ENCODE measurements at places on chromosomes 16 and 17. TPM values are rescaled to one million over a fixed set of nuclear protein-coding genes. Genes with fewer than 3 reads are reported as not detected.

DNA sequence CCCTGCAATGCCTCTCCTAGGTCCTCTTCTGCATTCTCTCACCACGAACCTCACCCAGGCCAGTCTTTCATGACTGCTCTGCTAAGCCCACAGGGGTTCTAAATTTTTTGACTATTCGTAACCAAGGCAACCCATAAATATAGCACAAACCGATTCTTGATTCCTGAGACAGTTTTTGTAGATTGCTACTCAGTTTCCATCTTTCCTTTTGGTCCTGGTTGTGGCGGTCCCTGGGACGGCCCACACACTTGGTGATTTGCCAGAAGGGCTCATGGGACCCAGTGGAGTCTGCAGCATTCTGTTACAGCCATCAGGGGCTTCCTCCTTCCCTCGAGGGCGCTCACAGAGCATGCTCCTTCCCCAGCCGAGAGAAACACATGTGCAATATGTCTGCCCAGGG lies 23.4 kb upstream of the MGAT5B start:
- DNase-seq, result no peak

DNA sequence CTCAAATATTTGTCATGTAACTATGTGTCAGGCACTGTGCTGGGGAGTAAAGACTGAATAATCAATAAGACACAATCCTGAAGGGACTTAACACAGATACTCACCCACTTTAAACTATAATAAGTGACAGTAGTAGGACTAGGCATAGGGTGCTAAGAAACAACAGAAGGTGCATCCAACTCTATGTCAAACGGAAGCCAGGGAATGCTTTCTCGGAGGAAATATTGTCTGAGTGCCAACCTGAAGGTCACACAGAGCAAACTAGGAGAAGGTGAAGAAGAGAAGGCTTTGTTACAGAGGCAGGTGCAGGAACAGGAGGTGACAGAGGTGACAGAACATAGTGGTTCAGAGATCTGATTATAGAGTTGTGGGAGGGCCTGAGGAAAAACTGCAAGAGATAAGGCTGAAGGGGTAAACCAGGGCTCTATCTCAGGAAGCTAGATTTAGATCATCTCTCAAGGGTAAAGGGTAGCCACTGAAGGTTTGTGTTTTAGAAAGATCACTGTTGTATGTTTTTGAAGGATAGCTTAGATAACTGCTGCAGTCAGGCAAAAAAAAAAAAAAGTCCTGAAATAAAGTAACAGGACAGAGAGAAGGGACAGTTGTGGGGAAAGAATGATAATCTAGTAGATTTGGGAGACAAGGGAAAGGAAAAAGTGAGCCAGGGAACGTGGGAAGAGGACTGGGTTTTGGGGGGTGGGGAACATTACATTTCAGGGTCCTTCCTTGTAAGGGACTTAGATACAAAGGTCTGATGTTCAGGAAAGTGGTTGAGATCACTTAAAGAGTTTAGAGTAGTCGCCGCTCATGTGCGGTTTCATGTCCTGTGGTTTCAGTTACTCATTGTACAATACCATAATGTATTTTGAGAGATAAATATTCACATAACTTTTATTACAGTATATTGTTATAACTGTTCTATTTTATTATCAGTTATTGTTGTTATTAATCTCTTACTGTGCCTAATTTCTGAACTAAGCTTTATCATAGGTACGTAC lies 85.6 kb upstream of the NETO2 start:
- DNase-seq, result no peak

DNA sequence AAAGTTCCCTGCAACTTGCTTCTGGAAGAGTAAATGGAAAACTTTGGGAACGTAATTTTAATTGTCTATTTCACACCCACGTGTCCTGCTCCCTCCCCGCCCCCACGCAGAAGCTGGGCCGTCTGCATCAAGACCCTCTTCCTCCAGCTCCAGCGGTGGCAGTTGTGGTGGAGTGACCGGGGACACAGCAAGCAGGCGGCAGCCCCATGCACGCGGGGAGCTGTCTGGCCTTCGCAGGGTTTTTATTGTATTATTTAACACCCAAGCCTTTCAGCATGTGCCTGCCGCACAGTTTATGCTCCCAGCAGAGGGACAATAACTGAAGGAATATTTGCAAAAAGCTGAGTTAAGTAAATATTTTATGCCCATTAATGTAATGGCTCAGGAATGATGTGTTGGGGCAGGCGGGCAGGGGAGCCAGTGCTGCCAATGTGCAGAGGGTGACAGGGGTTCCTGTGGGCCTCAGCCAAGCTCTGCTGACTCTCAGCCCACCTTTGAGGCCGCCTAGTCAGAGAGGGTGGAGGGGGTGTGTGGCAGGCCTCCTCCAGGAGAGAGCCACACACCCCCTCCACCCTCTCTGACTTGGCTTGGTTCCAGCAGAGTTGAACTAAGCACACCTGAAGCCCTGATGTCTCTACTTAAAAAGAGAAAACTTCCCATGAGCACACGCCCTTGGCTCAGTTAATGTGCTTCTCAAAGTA lies 32.4 kb upstream of the ENPP7 start:
- no peak for DNase-seq

GRCh38 chr17:69187294-69187693 lies 41.3 kb downstream of the ABCA10 start:
- no peak for DNase-seq

GRCh38 chr17:67725373-67725791 lies 7.6 kb downstream of the NOL11 start:
- DNase-seq, result no peak

DNA sequence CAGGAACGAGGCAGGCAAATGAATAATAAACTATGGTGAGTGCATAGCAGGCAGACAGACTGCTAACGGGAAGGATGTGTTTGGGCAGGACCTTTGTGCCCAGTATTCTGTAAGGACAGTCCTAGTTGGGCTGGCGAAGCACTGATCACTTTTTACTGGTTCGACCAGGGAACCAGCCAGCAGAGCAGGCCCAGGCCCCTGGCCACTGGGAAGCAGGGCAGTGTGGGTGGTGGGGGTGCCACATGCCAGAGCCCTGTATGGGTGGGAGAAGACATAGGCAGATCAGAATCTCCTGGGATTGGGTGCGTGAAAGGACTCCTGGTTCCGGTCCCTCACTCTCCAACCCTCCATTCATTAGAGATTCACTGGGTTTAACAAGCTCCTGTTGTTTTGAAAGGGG lies 4.0 kb upstream of the VAMP2 start:
- no peak for DNase-seq

- DNase-seq, result no peak
Observed at GRCh38 chr16:47887496-47887895, 268.3 kb downstream of the ABCC12 start.

- no peak for DNase-seq
Observed at GRCh38 chr16:78837706-78838105, 738.3 kb downstream of the WWOX start.

DNA sequence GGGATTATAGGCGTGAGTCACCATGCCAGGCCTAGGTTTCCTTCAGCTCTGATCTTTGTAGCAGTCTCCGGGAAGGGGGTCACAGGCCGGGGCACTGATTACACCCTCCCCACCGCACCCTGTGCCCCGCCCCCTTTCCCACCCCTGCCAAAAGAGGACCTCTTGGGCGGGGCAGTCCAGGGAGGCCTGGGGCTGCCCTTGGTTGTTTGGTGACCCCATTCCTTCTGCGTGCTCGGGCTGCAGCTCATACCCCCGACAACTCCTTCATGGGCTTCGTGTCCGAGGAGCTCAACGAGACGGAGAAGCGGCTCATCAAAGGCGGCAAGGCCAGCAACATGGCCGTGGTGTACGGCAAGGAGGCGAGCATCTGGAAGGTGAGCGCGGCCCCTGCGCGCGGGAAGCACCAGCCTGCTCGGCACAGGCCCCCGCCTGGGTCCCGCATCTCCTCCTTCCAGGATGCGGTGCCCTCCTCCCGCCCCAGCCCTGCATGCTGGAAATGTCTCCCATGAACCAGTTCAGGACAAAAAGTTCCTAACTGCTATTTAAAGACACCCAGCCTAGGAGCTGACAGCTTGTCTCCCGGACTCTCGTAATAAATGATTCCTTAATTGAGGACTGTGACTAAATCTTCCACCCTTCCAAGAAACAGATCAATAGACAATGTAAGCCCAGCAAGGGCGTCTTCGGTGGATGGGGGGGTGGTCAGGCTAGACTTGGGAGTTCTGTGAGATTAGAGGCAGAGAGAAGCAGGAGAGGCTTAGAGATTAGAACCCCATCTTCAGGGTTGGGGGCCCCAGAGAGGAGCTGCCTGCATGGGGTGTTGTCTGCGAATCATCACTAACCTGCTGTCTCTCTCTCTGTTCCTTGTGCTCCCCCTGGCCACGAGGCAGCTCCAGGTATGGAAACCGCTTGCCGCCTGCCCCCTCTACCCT lies 64.5 kb downstream of the MGAT5B start:
- DNase-seq, result no peak

GRCh38 chr17:8475227-8475626 lies 39.5 kb downstream of the NDEL1 start:
- no peak for DNase-seq

DNA sequence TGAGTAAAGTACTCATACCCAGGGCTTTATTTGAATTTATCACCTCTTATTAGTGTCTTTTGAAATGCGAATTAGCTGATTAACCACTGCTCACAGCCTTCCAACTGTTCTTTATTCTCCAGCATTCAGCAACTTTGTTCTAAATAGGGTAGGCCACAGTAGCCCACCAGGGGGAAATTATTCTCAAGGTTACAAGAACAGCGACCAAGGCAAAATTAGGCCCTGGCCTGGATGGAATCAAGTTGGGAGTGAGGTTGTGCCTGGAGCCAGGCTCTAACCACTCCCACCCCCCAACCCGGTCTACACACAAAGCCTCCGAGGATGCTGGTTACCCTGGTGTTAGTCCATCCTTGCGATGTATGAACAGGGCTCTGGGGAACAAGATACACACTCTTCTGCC lies 245.5 kb downstream of the STX8 start:
- DNase-seq, result no peak

GRCh38 chr16:23319861-23320615 lies 17.9 kb downstream of the SCNN1B start:
- DNase-seq, result no peak

DNA sequence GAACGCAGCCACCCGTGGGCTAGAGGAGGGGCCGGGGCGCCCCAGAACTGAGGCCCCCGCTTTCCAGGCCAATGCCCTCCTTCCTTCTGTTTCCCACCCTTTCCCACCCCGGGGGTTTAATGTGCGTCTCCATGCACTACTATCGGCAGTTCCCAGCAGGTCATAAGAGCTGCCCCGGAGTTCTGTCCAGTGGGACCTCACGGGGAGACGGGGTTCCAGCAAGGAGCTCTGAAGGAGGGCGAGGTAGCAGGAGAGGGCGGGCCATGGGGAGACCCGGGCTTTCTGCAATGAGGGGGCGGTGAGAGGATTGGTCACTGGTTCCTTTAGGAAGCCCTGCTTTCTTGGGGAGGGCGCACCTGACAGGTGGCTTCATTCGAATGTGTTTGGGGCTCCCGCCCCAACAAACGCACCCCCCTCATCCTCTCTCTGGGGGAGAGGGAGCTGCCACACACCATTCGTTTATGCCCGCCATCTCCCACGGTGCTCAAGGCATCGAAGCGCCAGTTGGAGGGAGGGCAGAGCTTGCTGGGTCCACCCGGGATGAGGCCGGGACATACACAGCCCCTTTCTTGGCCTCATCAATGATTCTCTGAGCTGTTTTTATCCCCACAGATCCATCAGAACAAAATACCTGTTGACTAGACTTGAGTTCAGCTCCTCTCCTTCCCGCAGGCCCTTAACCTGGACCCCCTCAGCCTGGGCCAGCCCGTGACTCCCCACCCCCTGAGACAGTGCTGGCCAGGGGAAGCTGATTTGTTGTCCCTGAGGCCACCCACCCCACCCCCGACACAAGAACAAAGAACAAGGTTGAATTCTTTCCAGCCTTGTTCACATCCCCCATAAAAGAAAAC lies 44.1 kb downstream of the SLC7A5 start:
- no peak for DNase-seq

GRCh38 chr16:81445966-81446906 lies 1.6 kb downstream of the CMIP start:
- no peak for DNase-seq

DNA sequence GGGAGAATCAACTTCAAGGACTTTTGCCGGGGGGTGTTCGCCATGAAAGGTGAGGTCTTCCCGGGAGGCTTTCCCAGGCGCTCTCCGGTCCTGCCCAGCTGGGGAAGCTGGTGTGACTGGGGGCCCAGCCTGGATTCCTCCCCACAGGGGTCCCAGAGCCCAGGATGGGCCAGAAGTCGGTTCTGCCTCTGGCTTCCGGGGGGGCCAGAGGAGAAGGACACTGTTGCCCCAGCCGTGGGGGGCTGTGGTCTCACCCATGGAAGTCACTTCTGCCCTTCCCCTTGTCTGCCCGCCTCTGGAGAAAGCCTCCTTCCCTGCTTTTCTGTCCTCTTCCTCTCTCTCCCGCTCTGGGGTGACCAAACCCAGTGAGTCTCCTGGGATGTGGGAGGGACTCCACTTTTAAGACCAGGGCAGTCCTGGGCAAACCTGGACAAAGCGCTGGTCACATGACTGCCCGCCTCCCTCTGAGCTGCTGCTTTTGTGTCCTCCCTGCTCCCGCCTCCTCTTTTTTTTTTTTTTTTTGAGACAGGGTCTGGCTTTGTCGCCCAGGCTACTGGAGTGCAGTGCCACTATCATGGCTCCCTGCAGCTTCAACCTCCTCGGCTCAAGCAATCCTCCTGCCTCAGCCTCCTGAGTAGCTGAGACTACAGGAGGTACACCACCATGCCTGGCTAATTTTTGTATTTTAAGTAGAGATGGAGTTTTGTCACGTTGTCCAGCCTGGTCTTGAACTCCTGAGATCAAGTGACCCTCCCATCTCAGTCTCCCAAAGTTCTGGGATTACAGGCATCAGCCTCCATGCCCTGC lies 40.6 kb downstream of the RAB11FIP4 start:
- DNase-seq, result no peak

DNA sequence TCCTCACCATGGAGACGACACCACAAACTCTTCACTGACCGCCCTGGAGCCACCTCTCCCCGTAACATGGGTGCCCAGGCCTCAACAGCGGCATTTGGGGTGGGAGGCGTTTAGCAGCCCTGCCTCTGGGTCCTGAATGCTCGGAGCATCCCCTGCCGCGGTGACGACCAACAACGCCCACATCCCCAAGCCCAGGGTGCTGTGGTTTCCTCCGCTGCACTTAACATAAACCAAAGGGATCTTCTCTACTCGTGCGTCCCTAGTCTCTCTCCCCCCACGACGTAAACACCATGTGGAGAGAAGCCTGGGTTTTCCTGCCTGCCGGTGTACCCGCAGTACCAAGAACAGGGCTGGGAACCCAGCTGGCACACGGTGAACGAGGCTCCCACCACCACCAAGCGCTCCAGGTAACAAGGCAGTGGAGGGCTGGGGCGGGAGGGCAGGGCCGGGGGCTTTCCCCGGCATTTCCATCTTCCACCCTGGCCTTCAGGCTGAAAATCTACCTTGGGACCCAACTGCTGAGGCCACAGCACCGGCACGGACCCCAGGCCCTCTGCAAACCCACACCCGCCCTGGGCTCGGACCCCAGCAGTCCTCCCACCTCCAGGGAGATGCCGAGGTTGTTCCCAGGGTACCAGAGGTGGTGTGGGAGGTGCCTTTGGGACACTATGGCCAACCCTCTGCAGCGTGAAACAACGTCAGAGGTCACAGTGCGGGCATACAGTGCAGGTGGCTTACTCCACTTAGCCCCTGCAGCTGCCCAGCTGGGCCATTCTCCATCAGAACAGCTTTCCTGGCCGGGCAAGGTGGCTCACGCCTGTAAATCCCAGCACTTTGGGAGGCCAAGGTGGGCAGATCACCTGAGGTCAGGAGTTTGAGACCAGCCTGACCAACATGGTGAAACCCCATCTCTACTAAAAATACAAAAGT lies 54.3 kb downstream of the TIMM22 start:
- DNase-seq, result no peak

Gene SNX20
- 4.2 TPM for total RNA-seq

Gene SPN
- total RNA-seq, result 9.0 TPM

Gene GAS7
- total RNA-seq, result 26.7 TPM

Gene FKBP10
- total RNA-seq, result 59.2 TPM

Gene ITGA3
- 134 TPM for total RNA-seq

Gene RHBDL3
- 0.40 TPM for total RNA-seq

Gene CCL16
- 0.35 TPM for total RNA-seq
